A549 treated with CORT108297 at 1 μM for 4 hours (cell line): ENCODE measurements at places on chromosomes 1 and 21. TPM values are rescaled to one million over a fixed set of nuclear protein-coding genes. Genes with fewer than 3 reads are reported as not detected.

The HCN3 gene
- total RNA-seq = 3.9 to 6.1 TPM (median 5.1 TPM) in 5 replicates

The MSH4 gene
- total RNA-seq = not detected in 5 replicates

The OR10K1 gene
- not detected in 5 replicates for total RNA-seq

The FNDC10 gene
- total RNA-seq = 5.8 to 9.6 TPM (median 9.2 TPM) in 5 replicates

The CHIA gene
- not detected in 5 replicates for total RNA-seq

The KLHDC9 gene
- total RNA-seq = 1.1 to 2.7 TPM (median 1.8 TPM) in 5 replicates

The FAM167B gene
- total RNA-seq = 0.44 to 0.87 TPM (median 0.66 TPM) in 5 replicates

The IL22RA1 gene
- total RNA-seq = 3.8 to 5.5 TPM (median 4.8 TPM) in 5 replicates

The MTF2 gene
- total RNA-seq = 9.5 to 15.7 TPM (median 12.9 TPM) in 5 replicates

The CCDC30 gene
- 0.39 to 0.68 TPM (median 0.59 TPM) in 5 replicates for total RNA-seq

The HEYL gene
- 2.7 to 3.4 TPM (median 3.1 TPM) in 5 replicates for total RNA-seq

The AMY1C gene
- not detected in 5 replicates for total RNA-seq

The L1TD1 gene
- total RNA-seq = not detected in 5 replicates

The OR2L5 gene
- total RNA-seq = not detected in 5 replicates

The ACTL8 gene
- 1.2 to 2.0 TPM (median 1.5 TPM) in 5 replicates for total RNA-seq

The CFAP126 gene
- total RNA-seq = 0.13 to 0.40 TPM (median 0.17 TPM) in 4 of 5 replicates, not detected in the other

The CYP4A11 gene
- not detected in 5 replicates for total RNA-seq

The KIAA1614 gene
- 0.40 to 1.2 TPM (median 1.0 TPM) in 5 replicates for total RNA-seq

The GRIK3 gene
- not detected in 5 replicates for total RNA-seq

The CFHR2 gene
- not detected in 5 replicates for total RNA-seq
